ENCODE measurements at places on chromosomes 12 and 14.

- peak; percentile 32 for DNase-seq
These were observed 541 bp downstream of the GOLT1B start for GRCh38 chr12:21502164-21502496.

- no peak for DNase-seq
These were observed 43.0 kb downstream of the SERPINA3 start for GRCh38 chr14:94655169-94655710.

GRCh38 chr14:51862176-51862796, 1.9 kb downstream of the GNG2 start:
- DNase-seq: no peak

DNA sequence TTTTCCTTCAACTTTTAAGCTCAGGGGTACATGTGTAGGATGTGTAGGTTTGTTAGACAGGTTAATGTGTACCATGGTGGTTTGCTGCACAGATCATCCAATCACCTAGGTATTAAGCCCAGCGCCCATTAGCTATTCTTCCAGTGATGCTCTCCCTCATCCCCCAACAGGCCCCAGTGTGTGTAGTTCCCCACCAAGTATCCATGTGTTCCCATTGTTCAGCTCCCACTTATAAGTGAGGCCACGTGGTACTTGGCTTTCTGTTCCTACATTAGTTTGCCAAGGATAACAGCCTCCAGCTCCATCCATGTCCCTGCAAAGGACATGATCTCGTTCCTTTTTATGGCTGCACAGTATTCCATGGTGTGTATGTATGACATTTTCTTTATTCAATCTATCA, 48.6 kb upstream of the YARS2 start:
- DNase-seq: no peak

- no peak for DNase-seq
These were observed 4.0 kb downstream of the FAR2 start for GRCh38 chr12:29152981-29153630.

GRCh38 chr14:26289891-26290486, 307.8 kb downstream of the NOVA1 start:
- DNase-seq: no peak

DNA sequence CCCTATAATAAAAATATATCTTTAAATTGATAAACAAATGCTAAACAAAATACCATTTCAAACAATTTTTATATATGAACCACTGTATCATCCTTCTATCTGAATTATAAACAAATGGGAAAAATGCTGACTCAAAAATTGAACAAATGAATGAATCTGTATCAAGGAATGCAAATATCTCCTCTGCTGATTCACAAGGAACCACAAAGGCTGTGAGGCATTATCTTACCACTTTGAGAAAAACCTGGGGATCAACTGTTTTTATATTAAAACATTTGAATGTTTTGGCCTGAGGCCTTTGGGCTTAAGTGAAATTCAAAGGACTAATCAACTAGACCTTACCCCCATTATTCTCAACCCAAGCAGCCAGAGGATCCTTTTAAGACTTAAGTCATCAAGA, 86.3 kb downstream of the EML5 start:
- DNase-seq: no peak

DNA sequence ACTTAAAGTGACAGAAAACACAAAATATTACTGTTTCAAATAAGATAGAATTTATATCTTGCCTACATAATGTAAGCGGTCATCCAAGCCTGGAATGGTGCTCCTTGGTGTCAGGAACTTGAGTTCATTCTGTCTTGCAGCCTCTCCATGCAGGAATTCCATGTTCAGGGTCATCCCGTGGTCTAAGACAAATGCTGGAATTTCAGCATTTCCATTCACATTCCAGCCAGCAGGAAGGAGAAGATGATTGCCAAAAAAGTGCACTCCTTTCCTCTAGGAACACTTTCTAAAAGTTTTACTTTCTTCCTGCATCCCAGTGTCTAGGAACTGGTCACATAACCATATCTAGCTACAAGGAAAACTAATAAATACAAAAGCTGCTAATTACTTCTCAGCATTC, 106.3 kb downstream of the PTPRO start:
- no peak for DNase-seq

DNA sequence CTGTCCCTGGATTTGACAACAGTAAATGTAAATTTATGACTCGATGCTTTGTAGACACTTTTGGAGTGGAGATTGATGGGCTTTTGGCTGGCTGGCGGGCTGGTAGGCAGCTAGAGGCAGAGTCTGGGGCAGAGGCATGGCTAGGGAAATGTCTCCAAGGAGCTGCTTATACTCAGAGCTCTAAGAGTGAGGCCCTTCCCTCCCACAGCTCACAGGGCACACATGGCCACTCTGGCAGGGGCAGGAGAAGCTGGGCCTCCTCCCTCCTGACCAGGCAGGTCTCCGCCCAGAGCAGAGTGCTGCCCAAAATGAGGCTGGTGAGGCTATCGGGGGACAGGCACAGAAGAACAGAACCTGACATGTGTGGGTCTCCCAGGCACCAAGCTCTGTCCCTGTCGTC, 67.5 kb downstream of the GALNT16 start:
- DNase-seq: no peak

GRCh38 chr12:30806989-30807694, 52.4 kb upstream of the CAPRIN2 start:
- no peak for DNase-seq

DNA sequence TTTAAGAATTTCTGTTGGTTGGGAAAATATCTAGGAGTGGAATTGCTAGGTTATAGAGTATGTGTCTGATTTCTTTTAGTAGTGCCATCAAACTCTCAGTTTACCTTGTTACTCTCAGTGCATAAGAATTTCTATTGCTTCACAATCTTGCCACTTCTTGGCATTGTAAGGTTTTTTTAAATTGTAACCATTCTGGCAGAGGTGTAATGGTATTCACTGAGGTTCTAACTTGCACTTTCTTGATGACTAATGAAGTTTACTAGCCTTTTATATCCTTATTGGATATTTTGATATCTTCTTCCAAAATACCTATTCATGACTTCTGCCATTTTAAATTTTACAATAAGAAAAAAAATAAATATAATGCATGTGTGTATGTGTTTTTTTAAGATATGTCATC, 478.0 kb downstream of the NAV3 start:
- no peak for DNase-seq

- no peak for DNase-seq
These were observed 2.6 kb downstream of the SMIM41 start for GRCh38 chr12:52082026-52082668.

- DNase-seq: no peak
These were observed 257.9 kb upstream of the FOXN3 start for GRCh38 chr14:89674936-89675335.

GRCh38 chr12:131915823-131916222, 13.3 kb upstream of the PUS1 start:
- no peak for DNase-seq

DNA sequence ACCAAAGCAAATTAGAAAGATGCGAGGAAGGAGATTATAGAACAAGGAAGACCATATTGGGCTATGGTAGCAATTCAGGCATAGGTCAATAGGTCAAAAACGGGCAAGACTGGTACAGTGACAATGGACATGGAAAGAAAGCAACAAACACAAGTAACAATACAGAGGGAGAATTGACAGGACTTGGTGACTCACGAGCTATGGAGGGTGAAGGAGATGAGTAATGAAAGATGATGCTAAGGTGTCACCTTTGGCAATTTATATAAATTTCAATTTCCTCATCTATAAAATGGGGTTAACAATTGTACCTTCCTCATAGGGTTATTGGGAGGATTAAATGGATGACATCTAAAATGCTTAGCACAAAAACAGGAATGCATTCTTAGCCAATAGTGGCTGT, 15.1 kb upstream of the DUSP16 start:
- no peak for DNase-seq

- DNase-seq: no peak
These were observed 49.9 kb downstream of the MAP3K9 start for GRCh38 chr14:70759398-70759797.

- no peak for DNase-seq
These were observed 104.3 kb downstream of the FIGNL2 start for GRCh38 chr12:51744235-51744634.

GRCh38 chr14:22263961-22264360, 325.1 kb downstream of the DAD1 start:
- DNase-seq: no peak

DNA sequence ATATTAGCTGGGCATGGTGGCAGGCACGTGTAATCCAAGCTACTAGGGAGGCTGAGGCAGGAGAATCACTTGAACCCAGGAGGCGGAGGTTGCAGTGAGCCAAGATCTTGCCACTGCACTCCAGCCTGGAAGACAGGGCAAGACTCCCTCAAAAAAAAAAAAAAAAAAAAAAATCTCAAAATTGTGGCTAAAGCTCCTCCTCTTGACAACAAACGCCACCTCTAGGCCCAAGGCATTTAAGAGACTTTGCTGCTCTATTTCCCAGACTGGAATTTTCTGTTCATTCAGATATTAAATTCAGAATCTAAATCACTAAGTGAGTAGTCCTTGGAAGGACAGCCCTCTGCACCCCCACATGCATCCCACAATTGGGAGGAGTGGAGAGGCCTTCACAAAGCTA, 1.4 kb downstream of the ZFYVE1 start:
- no peak for DNase-seq

- DNase-seq: no peak
These were observed 2.8 kb downstream of the ZNF219 start for GRCh38 chr14:21095430-21096205.

GRCh38 chr14:39265806-39266524, 32.2 kb downstream of the MIA2 start:
- no peak for DNase-seq

DNA sequence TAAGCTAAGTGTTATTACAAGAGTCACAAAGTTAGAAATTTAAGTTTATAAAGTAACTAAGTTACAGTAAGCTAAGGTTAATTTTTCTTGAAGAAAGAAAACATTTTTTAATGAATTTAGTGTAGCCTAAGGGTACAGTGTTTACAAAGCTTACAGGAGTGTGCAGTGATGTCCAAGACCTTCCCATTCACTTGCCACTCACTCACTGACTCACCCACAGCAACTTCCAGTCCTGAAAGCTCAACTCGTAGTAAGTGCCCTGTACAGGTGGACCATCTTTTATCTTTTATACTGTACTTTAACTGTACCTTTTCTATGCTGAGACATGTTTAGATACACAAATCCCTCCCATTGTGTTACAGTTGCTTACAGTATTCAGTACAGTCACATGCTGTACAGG, 60.9 kb upstream of the TMEM263 start:
- no peak for DNase-seq

DNA sequence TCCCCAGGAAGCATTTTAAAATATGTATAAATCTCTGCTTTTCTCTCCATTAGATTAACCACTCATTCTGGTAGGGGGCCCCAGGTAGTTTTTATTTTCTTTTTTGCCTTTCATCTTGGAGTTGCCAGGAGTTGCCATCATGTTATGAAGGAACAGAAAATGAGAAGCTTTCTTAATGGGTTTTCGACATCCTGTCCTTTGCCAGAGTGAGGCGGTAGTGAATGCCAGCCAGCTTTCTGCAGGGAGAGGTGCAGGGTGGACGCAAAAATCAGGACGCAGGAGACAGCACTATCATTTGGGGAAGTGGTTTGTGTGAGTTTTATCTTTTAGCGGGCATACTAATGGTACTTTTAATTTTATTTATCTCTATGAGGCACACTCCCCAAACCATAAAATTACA, 1.7 kb downstream of the RASSF8 start:
- DNase-seq: no peak

DNA sequence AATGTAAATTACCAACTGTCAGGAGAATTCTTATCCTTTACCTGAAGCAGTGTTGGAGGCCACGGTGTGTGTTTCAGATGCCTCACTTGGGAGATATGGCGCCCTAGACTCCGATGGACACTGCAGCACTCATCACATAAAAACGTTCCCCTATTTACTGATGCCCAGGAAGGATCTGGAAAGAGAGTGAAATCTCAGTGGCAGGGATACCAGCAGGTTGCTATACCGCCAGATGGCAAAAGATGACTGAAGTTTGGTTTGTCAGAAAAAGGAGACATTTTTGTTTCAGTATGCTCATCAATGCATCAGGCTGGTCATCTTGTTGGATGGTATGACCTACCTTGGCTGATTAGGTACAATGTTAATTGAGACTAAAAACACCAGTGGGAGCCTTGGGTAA, 4.6 kb downstream of the GIT2 start:
- no peak for DNase-seq

GRCh38 chr12:103839103-103839502, 1.9 kb downstream of the NT5DC3 start:
- no peak for DNase-seq

GRCh38 chr14:26531894-26532293, 65.9 kb downstream of the NOVA1 start:
- DNase-seq: no peak

DNA sequence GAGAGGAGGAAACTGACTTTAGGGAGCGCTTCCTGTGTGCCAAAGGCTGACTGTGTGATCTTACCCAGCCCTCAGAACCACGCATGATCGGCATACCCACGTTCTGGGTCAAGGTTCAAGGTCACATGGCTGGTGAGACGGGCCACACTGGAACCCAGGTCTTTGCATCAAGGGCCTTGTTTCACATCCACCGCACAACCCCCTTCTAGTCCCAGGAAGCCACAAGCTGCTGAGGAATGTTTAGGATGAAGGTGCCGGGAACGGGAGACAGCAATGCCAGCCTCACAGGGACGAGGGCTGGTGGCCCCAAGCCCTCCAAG, 50.7 kb downstream of the TESC start:
- no peak for DNase-seq

GRCh38 chr12:108685469-108686260, 45.7 kb downstream of the CORO1C start:
- no peak for DNase-seq

GRCh38 chr12:13474381-13474780, 277.9 kb downstream of the EMP1 start:
- no peak for DNase-seq

DNA sequence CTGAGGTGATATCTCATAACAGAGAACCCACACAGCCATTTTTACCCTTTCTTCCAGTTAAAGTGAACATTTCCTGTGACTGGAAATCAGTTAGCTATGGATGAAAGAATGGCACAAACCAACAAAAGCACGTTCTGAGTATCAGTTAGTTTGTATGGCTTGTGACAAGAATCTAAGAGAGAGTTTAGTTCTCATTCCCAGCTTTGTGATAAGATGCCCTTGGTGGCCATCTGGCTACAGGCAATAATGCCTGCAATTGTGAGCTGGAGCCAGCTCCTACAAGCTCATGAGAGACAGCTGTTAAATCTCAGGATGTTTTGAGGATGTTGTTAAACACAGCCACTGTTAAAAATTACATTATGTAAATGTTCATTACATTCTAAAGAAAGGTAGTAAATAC, 122.0 kb upstream of the FRMD6 start:
- no peak for DNase-seq

Data from activated CD4-positive, alpha-beta T cell treated with anti-CD3 and anti-CD28 coated beads, Interleukin-2, amount 50 U/mL, for 4 hours (primary cell).